ENCODE measurements at places on chromosomes 11 and 22.

GRCh38 chr11:27487706-27488105, 15.1 kb upstream of the LGR4 start:
- DNase-seq: no peak

DNA sequence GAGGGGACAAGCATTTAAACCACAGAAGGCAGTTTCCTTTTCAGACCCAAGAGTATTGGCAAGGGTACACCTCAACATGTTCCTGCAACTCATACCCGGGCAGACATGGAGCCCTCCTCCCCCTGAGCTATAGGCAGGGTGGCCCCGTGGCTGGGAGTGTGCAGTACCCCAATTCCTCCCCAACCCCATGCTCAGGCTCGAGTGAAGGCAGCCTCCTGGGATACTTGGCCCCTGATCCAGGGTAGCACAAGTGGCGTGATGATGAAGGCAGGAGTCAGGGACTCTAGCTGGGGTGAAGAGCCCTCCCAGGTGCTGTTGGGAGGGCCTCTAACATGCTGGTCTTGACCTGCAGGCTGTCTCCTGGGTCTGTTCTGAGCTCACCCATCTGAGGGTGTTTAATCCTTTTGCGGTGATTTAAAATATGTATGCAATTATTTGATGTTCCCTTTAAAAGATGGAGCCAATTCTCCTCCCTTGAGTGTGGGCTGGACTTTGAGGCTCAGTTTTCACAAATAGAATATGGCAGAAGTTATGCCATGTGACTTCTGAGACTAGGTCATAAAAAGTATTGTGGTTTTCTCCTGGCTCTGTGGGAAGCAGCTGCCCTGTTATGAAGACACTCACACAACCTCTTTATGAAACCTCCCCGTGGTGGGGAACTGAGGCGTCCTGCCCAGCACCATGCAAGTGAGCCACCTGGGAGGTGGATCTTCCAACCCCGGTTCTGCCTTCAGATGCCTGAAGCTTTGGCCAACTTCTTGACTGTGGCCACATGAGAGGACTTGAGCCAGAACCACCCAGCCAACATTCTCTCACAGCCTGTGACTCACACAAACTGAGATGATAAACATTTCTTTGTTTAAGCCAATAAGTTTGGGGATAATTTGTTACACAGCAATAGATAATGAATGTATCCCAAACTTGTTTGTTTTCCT, 54.7 kb upstream of the NECTIN1 start:
- DNase-seq: peak; percentile 40

DNA sequence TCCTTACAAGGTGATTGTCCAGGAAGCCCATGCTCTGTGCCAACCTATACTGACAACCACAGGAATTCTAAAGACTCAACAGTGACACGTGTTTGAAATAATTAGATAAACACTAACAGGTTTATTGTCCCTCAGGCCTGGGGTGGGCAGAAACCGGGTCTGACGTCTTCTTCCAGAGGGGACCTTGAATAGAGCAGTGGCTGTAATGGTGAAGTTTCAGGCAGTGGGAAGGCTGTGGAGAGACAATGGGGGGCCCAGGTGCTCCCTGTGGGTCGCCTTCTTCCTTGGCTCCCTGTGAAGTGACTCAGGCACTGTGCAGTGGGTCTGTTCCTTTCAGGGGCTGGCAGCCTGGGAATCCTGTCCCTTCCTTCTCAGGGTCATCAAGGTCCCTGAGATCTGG, 54.6 kb downstream of the OTOG start:
- DNase-seq: no peak

- peak; percentile 94 for DNase-seq
Measured at GRCh38 chr22:27686534-27686933, 115.0 kb downstream of the MN1 start.

DNA sequence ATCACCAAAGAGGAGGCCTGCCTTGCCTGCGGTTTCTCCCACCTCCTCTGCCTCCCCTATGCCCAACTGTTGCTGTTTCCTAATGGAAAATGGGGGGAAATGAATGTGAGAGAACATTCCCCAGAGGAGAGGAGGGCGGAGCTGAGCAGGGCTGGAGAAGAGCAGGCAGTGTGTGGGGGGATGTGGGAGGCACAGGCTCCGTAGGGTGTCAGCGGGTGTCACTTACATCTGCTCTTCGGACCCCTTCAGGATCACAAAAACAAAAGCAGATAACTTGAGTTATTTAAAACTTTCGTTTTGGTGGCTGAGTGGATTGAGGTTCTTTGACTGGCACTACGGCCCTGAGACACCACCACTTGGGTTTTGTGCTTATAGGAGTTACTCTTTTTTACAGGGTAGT, 93.8 kb downstream of the CEP164 start:
- no peak for DNase-seq

- DNase-seq: no peak
Measured at GRCh38 chr11:43930868-43931716, 11.3 kb upstream of the C11orf96 start.

DNA sequence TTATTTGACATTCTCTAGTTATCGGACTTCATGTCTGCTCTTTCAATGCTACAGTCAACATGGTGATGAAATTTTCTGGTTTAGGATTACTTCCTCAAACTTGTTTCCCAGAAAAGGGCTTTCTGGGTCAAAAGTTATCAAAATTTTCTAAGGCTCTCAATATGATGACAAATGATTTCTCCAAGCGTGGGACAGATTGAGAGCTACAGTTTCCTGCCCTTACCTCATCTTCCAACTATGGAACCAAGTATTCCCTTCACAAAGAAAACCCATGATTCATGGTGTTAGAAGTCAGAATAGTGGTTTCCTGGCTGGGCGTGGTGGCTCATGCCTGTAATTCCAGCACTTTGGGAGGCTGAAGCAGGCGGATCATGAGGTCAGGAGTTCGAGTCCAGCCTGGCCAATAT, 17.8 kb downstream of the MYO18B start:
- DNase-seq: peak; percentile 87

DNA sequence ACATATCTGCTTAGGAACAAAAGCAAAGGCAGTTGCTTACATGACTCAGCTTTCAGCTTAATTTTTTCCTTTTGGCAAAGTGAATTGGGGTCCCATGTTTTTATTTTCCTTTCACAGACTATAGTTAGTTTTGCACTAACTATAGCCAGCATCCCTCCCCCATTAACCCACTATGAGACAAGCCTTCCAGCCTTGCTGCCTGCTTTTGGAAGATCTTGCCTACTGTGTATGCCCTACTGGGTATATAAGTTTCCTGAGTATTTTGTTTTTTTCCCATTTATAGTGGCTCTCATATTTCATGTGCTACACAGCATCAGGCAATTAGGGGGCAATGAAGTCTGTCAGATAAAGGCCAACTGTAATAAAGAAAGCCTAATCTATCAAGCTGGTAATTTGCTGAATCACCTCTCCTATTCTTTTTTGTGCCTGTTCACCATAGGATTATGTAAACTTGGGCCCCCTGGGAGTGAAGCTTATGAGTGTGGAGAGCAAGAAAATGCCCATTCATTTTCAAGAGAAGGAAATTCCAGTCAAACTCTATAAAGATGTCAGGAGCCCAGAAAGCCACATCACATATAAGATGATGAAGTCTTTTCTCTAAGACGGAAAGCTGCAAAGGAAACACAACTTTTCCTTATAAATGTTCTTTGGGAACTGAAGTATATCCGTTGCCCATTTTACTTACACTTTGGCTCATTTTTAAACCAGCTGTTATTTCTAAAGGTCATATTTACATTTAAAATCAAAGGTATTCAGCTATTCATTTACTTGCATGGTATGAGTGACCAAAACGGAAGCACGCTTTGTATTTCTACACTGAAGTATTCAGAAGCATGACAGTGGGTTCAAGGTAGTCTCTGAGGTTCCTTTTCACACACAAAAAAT, 64.0 kb downstream of the CCDC83 start:
- DNase-seq: no peak

DNA sequence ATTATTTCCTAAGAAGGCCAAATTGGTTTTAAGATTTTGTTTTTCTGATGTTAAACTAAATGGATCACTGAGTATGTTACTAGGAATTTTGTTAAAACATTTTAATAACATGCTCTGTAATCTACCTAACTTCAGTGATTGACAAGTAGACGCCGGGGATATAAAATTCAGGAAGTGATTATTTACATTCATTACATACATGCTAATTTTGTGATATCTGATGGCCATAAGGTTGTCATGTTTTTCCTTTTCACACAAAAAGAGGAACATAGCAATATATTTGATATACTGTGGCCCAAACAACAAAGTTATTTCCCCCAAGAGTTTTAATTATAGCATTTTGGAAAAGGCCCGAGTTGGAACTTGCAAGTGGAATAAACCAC, 12.1 kb downstream of the SCUBE1 start:
- no peak for DNase-seq

- no peak for DNase-seq
Measured at GRCh38 chr22:46971099-46971763, 208.8 kb downstream of the TBC1D22A start.

DNA sequence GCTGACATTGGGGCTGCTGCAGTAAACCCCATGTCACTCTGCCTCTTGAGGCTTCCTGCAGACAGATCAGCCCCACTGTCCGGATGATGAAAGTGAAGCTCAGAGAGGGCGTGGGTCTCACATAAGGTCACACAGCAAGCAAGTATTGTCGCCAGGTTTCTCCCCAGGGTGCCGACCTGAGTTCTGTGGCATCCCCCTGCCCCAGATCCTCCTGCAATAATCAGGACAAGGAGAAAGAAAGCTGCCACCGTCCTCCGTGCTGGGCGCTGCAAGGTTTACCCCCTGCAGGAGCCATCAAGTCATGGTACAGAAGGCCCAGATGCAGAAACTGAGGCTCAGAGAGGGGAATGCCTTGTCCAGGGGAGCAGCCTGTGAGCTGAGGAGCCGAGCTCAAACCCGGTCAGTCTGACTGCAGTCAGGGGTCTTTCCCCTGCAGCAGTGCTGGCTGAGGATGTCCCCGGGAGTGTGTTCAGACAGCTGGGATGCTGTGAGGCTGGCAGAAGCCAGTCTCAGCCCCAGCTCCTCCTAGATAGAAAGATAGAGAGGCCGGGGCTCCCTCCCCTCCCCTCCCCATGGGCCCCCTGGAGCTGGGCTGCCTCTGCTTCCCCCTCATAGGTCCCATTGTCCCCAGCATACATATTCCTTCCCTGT, 13.2 kb downstream of the EMID1 start:
- no peak for DNase-seq

- DNase-seq: peak; percentile 58
Measured at GRCh38 chr11:26778000-26778757, 56.3 kb upstream of the SLC5A12 start.

GRCh38 chr11:95660038-95660437, 129.5 kb downstream of the FAM76B start:
- DNase-seq: no peak

DNA sequence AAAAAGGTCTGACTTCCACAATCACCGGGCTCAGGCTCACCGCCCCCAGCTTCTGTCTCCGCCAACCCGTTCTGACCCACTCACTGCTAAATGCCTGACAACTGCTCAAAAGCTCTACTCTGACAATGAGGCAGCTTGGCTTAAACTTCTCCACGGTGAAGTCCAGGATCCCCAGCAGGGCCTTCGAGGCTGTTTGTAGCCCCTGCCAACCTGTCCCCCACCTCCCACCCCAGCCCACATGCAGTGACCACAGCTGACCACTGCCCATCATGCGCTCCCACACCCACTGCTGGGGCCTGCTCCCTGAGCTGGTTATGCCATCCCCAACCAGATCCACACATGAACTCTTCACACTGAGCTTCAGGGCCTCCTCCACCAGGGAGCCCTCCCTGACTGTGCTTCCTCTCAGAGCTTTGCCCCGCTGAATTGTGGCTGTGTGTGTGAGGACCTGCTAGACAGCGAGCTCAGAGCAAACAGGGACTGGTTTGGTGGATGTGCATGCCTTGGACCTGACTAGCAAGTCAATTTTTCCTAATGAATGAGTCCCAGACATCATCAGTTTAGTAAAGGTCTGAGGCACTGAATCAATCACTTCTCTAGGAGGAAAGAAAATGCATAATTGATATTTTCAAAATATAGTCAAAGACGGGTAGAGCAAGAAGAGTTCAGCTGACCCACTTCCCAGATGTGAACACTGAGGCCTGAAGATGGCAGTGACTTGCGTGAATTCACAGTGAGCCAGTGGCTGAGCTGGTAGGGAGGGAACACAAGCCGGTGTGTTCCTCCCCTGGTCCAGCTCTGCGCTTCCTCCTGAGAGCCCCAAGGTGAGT, 7.7 kb downstream of the LRRC32 start:
- DNase-seq: no peak

DNA sequence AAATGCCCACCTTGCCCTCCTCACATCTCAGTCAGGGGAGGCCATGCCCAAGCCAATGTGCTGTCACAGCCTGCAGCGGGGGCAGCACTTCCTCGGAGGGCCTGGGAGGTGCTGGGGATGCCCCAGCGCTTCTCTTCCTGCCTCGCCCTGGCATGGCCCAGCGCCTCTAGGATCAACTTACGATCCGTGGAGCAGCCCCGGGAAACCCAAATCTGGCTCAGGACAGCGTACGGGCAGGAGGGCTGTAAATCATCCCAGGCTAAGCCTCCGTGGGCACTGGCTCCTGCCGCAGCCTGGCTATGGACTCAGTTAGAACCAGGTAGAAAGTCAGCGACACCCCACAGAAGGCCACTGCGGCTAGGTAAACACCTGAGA, 60.9 kb upstream of the EMID1 start:
- no peak for DNase-seq

DNA sequence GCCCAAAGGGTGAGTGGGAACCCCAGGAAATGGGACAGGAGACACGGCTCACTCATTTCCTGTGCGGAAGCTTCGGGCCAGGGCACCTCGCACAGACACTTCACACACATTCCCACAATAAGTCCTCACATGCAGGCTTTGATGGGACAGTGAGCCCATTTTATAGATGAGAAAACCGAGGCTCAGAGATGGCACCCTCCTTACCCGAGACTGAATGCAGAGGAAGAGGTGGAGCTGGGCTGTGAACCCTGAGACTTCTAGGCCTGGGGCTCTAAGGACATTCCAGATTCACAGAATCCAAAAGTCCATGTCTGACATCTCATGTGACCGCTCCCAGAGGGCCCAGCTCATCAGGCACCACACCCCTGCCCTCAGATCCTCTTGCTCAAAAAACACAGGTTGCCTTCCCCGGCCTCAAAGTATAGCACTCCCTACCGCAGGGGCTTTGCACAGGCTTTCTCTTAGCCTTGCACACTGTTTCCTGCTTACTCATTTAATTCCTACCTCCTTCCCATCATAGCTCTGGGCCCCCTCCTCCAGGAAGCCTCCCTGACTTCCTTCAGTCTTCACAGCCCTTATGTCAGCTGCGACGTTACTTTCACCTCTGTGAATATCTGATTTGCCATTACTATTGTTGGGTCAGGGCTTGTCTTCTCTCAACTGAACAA, 57.1 kb upstream of the TCF20 start:
- DNase-seq: no peak

DNA sequence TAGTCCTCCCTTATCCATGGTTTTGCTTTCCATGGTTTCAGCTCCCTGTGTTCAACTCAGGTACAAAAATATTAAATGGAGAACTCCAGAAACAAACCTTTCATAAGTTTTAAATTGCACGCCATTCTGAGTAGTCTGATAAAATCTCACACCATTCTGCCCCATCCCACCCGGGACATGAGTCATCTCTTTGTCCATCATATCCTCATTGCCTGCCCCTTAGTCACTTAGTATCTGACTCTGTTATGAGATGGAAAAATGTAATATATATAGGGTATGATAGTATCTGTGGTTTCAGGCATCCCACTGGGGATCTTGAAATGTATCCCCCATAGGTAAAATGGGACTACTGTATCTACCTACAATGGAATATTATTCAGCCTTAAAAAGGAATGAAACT, 35.5 kb upstream of the FGF3 start:
- DNase-seq: no peak

All from AG20443 (cell line).